Osteoblast (primary cell): ENCODE measurements at places on chromosomes 5 and 9. TPM values are rescaled to one million over a fixed set of nuclear protein-coding genes. Genes with fewer than 3 reads are reported as not detected.

The PLK2 gene
- 220 and 299 TPM in 2 replicates for total RNA-seq

The STK32A gene
- total RNA-seq: 1.2 and 1.8 TPM in 2 replicates

The ELL2 gene
- 113 and 123 TPM in 2 replicates for total RNA-seq

The PDLIM4 gene
- total RNA-seq: 47.7 and 67.7 TPM in 2 replicates

The CLIC3 gene
- total RNA-seq: 1.5 and 2.5 TPM in 2 replicates

The BAAT gene
- total RNA-seq: under 0.01 TPM in 1 of 2 replicates, not detected in the other

The SLC22A4 gene
- 2.9 and 3.8 TPM in 2 replicates for total RNA-seq

The CDH10 gene
- total RNA-seq: not detected in 2 replicates

The AK8 gene
- total RNA-seq: 0.59 and 1.1 TPM in 2 replicates

The OR13C9 gene
- total RNA-seq: not detected in 2 replicates

The CLPTM1L gene
- total RNA-seq: 134 and 139 TPM in 2 replicates

The GBA2 gene
- total RNA-seq: 29.5 and 31.1 TPM in 2 replicates

The TLR4 gene
- 44.2 and 46.7 TPM in 2 replicates for total RNA-seq

The ZNF883 gene
- 7.2 and 7.7 TPM in 2 replicates for total RNA-seq

The TSC1 gene
- total RNA-seq: 68.4 and 81.3 TPM in 2 replicates

The PDE6A gene
- total RNA-seq: under 0.01 TPM in 2 replicates

The ENTREP1 gene
- total RNA-seq: under 0.01 TPM in 2 replicates

The SLC34A1 gene
- not detected in 2 replicates for total RNA-seq

The MED27 gene
- total RNA-seq: 25.7 and 30.9 TPM in 2 replicates

The EIF4E1B gene
- not detected in 2 replicates for total RNA-seq

The FOXD4L5 gene
- total RNA-seq: under 0.01 TPM in 1 of 2 replicates, not detected in the other

The NIM1K gene
- total RNA-seq: 0.88 and 1.1 TPM in 2 replicates

The CDKN2A gene
- 32.1 and 37.6 TPM in 2 replicates for total RNA-seq

The DROSHA gene
- 32.9 and 35.7 TPM in 2 replicates for total RNA-seq

The NTRK2 gene
- 3.3 and 5.6 TPM in 2 replicates for total RNA-seq

The MEF2C gene
- total RNA-seq: 9.4 and 13.4 TPM in 2 replicates

The SLC23A1 gene
- total RNA-seq: not detected in 2 replicates

The PRR7 gene
- 10.0 and 12.7 TPM in 2 replicates for total RNA-seq

The ISL1 gene
- total RNA-seq: 0.88 TPM in 1 of 2 replicates, not detected in the other

The ADAMTS2 gene
- 144 and 203 TPM in 2 replicates for total RNA-seq

The GDNF gene
- total RNA-seq: 5.0 and 6.2 TPM in 2 replicates

The KLF9 gene
- 46.9 and 51.8 TPM in 2 replicates for total RNA-seq

The PPP1R26 gene
- total RNA-seq: 9.4 and 10.5 TPM in 2 replicates

The ESM1 gene
- total RNA-seq: 1.8 and 2.9 TPM in 2 replicates

The CTXN3 gene
- total RNA-seq: not detected in 2 replicates

The SURF1 gene
- 21.0 and 24.8 TPM in 2 replicates for total RNA-seq

The ADAMTS19 gene
- not detected in 2 replicates for total RNA-seq

The CEL gene
- total RNA-seq: under 0.01 TPM in 1 of 2 replicates, not detected in the other
